Stimulated activated CD4-positive, alpha-beta T cell treated with anti-CD3 and anti-CD28 coated beads, TNF-alpha, amount 100 ng/mL, for 4 hours (primary cell): ENCODE measurements at places on chromosomes 6 and 20.

- no peak for DNase-seq
Observed at GRCh38 chr20:40313730-40314129, 375.3 kb downstream of the MAFB start.

DNA sequence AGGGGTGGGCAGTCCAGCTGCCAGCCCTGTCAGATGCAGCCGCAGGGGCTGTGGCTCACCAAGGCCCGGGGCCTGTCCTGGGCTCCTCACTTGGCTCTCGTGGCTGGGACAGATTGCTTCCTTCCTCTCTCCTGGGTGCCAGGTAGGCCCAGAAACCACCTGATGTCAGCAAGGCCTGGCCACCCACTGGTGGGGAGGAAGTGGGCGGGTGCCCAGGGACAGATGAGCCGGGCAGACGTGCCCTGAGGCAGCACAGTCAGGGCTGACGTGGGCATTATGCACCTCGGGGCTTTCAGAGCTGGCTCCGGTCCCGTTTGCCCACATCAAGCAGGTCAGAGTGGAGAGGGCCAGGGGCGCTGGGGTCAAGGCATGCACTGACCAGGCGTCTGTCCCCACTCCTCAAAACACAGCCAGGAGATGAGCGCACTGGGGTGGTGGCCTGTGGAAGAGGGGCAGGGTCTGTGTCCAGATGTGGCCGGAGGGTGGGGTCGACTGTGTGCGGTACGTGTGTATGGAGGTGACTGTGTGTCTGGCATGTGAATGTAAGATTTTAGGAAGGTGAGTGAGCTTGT, 133.2 kb upstream of the PTPN1 start:
- DNase-seq = no peak

DNA sequence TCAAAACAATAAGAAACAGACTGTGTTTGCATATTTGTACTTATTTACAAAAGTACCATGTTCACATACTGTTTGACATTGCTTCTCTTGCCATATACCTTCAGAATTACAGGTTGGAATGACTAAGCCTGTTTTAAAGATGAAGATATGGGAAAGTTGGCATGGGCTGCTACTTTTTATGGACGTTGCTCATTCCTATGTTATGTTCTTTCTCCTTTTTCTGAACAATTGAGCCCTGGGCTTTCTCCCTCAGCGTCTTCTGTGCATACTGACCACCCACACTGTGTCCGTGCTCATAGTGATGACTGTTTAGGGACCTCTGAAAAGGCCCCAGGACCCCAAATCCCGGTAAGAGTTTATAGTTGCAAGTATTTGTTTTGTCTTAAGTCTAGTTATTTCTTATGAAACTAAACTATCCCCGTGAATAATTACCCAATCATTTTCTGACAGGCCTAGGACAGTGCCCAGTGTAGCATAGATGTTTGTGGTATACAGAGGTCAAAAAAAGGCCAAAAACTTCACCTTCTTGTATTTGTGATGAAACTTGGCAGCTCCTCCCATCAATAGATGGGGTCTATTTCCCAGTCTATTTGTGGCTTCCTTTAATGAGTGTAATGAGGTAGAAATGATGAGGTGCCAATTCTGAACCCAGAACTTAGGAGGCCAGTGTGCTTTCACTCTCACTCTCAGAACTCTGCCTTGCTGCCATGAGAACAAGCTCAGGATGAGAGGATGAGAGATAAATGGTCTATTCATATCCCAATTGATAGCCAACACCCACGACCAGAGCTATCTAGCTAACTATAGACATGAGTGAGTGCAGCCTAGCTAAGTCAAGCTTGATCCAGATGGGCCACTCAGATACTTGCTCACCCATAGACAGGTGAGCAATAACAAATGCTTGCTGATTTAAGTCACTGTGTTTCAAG, 40.9 kb downstream of the GSTA4 start:
- DNase-seq = no peak

GRCh38 chr6:5504078-5504477, 242.8 kb downstream of the FARS2 start:
- DNase-seq = no peak

- DNase-seq = no peak
Observed at GRCh38 chr6:90403489-90404381, 107.1 kb upstream of the BACH2 start.

DNA sequence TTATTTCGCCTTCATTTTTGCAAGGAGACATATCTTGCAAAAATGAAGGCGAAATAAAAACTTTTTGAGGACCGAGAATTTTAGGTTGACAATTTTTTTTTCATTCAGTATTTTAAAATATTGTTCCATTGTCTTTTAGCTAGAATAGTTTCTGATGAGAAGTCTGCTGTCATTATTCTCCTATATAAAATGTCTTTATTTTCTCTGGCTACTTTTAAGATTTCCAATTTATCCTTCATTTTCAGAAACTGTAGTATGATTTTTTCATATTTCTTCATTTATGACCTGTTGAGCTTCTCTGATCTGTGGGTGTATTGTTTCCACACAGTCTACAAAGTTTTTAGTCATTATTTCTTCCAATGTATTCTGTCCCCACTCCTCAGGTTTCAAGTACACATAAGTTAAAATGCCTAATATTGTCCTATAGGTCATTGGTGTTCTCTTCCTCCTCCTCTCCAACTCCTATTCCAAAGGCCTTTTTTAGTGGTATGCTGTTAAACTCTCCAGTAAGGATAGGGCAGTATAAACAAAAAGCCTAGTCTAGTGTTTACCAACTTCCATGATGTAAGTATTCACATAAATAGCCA, 15.7 kb downstream of the AHI1 start:
- DNase-seq = no peak

DNA sequence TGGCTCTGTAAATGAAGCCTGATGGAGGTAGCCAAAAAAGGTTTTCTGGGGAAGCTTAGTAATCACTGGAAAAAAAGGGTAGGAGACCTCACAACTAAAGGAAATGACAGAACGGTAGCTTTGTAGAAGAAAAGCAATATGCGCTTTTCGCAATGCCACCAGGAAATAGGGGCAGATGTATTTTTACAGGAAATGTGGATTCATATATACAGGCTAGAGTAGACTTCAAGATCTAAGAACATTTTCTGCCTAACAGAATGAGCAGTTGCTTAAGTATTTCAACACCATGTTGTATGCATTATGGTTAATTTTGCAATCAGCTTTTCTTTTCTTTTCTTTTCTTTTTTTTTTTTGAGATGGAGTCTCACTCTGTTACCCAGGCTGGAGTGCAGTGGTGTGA, 219.6 kb downstream of the CD83 start:
- DNase-seq = no peak

DNA sequence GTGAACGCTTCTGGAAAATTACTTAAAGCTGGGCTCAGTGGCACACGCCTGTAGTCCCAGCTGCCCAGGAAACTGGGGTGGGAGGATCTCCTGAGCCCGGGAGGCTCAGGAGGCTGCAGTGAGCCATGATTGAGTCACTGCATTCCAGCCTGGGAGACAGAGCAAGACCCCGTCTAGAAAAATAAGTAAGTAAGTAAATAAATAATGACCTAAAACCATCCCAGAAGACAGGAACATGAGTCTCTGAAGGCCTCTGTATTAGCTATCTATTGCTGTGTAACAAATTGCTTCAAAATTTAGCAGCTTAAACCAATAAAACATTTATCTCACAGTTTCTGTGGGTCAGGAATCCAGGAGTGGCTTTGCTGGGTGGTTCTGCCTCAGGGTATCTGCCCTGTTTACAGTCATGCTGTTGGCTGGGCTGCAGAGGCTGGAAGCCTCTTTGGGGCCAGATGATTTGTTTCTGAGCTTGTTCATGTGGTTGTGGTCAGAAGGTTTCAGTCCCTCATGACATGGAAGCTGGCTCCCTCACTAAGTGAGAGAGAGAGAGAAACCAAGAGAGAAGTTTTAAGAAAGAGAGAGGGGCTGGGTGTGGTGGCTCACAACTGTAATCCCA, 48.4 kb upstream of the NCOA3 start:
- DNase-seq = no peak
